ENCODE measurements at places on chromosomes 12 and 14.

GRCh38 chr14:88421286-88421685, 35.8 kb downstream of the SPATA7 start:
- DNase-seq = no peak

GRCh38 chr12:114090211-114090610, 124.1 kb upstream of the RBM19 start:
- no peak for DNase-seq

GRCh38 chr12:123152833-123153232, 1.9 kb upstream of the PITPNM2 start:
- peak; percentile 7 for DNase-seq

GRCh38 chr14:22420598-22421186, 168.3 kb downstream of the DAD1 start:
- no peak for DNase-seq

DNA sequence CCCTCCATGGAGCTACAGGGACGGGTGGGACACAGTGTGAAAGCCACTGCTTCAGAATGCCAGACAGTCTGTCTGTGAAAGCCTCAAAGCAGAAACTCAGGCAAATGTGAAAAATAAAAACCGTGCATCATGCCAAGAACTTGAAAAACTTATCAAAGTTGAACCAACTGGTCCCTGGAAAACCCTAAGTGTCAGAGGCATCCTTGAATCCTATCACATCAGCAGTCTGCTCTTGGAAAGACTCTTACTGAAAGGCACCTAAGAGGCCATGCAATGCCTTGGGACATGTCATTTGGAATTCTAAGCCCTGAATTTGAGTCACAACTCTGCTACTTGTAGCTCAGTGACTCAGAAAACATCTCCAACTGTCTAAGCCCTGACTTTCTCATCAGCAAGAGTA, 62.4 kb upstream of the GRIN2B start:
- no peak for DNase-seq

- DNase-seq = no peak
Observed at GRCh38 chr12:4433745-4434058, 11.9 kb downstream of the FGF6 start.

DNA sequence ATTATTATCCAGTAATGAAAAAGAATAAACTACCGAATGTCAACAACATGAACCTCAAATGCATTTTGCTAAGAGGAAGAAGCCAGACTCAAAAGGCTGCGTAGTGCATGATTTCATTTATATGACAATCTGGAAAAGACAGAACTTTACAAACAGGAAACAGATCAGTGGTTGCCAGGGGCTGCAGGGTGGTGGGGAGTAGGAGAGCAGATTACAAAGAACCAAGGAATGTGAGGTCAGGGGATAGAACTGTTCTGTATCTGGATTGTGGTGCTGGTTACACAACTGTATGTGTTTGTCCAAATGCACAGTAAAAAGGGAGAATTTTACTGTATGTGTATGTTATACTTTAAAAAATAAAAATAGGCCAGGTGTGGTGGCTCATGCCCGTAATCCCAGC, 89.7 kb upstream of the MYL2 start:
- no peak for DNase-seq

- no peak for DNase-seq
Observed at GRCh38 chr14:76760331-76761135, 735 bp upstream of the VASH1 start.

DNA sequence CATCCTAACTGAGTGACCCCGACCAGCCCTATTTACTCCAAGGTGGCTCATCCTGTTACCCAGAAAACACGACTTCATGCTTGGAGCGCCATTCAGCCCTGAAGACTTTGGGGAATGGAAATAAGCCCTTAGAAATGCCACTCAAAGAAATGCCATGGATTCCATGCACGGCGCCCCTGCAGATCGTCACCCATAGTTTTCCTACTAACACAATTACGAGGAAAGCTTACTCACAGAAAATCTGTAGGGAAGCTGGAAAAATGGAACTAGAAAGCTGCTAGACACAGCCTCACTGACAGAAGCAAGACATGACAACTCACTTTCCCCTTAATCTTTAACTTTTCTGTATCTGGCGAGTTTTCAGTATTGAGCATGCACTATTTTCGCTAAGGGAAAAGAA, 19.5 kb downstream of the NUAK1 start:
- no peak for DNase-seq

- DNase-seq = peak; percentile 52
Observed at GRCh38 chr12:124916374-124917134, 2.1 kb upstream of the UBC start.

- no peak for DNase-seq
Observed at GRCh38 chr12:46664761-46665287, 161.0 kb downstream of the SLC38A4 start.

GRCh38 chr12:51961834-51962233, 10.3 kb downstream of the ACVR1B start:
- no peak for DNase-seq

- no peak for DNase-seq
Observed at GRCh38 chr12:108905725-108906124, 25.8 kb downstream of the DAO start.

DNA sequence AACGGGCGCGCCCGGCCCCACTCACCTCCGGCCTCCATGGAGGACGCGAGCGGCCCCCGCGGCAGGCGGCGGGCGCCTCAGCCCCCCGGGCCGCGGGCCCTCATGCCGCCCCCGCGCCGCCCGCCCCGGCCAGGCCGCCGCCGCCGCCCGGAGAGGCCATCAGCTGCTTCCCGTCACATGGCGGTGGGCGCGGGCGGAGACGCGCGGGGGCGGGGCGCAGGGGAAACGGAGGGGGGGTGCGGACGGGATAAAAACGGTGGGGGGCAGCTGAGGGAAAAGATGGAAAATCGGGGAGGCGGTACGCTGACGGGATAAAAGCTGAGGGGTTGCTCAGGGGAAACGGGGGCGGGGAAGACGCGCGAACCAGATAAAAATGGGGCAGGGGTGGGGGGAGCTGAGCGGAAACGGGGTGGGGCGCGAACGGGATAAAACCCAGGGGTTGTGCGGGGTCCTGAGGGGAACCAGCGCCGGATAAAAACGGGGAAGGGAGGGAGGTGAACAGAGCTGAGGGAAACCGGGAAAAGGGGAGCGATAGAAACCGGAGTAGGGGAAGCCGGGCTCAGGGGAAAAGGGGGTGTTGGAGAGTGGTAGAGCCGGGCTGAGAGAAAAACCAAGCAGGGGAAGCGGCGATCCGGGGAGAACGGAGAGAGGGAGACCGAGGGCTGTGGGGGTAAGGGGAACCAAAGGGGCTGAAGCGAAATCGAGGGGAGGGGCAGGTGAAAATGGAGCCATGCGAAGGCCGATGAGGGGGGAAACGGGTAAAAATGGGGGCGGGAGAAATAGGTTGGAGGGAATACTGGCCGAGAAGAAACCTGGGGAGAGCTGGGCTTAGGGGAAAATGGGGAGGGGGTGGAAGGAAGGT, at the start of gene WSB2:
TSS of gene WSB2 (minus strand) at position 169 of the 862 bp plus-strand sequence. CDS start at position 38, 131 bp downstream.
- peak; percentile 68 for DNase-seq

- DNase-seq = no peak
Observed at GRCh38 chr14:23110579-23111365, 6.0 kb upstream of the CIROP start.

DNA sequence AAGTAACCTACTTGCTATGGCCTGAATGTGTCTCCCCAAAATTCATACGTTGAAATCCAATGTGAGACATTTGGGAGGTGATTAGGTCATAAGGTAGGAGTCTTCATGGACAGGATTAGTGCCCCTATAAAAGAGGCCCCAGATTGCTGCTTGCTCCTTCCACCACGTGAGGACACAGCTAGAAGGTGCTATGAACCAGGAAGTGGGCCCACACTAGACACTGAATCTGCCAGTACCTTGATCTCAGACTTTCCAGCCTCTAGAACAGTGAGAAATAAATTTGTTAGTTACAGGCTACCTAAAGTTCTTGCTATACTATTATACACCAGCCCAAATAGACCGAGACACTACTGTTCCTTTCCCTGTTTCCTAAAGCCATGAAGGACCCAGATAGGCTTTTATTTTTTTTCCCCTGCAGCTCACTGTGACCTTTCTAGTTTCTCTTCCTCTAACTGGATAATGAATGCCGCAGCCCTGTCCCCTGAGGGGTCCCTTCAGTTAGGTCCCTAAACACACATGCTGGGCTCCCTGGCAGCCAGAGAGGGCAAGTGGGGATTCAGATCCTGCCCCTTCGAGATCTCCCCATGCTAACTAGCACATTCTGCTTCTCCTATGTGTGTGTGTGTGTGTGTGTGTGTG, 19.3 kb downstream of the SLC25A3 start:
- no peak for DNase-seq

GRCh38 chr12:98352218-98352811, 163.1 kb upstream of the TMPO start:
- DNase-seq = peak; percentile 17

DNA sequence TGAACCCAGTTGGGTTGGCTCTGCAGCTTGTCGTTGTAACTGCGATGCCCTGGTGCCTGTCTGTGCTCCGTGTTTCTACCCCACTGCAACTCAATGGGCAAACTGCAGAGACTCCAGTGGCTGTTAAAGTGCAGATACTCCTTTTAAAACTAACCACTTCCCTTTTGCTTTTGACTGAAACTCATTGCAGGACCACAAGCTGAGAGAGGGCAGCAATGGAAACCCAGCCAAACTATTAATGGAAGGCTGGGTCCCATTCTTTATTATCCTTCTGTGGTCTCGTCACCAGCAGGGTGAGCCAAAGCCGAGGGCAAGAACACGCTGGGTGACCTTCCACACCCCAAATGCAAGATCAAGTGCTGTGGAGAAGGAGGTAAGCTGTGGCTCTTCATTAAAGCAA, 910.4 kb downstream of the VRK1 start:
- DNase-seq = peak; percentile 29
